ENCODE measurements at places on chromosomes 7 and 10.

DNA sequence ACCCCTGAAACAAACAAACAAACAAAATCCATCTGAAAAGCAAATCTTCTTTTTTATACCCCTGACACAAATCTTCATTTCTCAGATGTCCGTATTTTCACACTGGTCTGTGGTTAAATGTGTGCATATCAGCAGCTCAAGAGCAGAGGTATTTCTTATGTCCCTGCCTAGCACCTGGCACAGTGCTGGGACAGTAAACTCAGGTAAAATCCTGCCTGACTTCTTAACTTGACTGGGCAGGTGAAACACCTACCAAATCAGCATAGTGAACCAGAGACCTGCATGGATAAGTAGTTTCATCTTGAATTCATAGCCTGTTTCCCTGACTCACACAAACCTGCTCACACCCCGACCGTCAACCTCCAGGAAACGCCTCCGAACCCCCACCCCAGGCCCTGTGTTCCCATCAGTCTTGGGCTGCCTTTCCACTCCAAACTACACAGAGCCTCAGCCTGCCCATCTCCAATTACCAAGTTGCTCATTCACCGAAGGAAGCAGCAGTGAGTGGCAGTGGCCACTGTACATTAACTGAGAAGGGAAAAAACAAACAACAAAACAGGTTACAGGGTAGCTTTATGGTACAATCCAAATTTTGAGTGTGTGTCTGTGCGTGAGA, 109.9 kb downstream of the HECTD2 start:
- DNase-seq, result no peak

- no peak for DNase-seq
These were observed 8.8 kb upstream of the PCGF5 start for GRCh38 chr10:91211675-91212074.

GRCh38 chr7:136133551-136133950, 156.4 kb upstream of the MTPN start:
- no peak for DNase-seq

DNA sequence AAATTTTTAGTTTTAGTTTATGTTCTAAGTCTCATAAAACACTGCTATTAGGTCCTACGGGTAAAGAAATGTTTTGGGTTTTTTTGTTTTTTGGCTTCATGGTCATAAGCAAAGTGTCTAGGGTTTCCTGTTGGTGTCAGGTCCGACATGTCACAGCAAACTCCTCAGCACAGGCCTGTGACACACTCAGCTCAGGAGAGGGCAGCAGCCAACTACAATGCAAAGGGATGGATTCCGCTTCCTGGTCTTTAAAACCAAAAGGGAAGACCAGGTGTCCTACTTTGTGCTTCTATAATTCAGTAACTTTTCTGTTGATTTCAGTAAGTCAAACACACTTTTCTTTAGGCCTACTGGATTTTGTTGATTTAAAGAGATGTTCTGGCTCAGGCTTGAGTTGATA, 83.8 kb upstream of the MACROH2A2 start:
- DNase-seq, result no peak

- no peak for DNase-seq
These were observed 4.0 kb upstream of the CROT start for GRCh38 chr7:87341441-87341840.
